ENCODE measurements at places on chromosomes 6 and 20. TPM values are rescaled to one million over a fixed set of nuclear protein-coding genes. Genes with fewer than 3 reads are reported as not detected.
A peak's percentile ranks its signal among the peaks of the same experiment; 100 is the strongest.

DNA sequence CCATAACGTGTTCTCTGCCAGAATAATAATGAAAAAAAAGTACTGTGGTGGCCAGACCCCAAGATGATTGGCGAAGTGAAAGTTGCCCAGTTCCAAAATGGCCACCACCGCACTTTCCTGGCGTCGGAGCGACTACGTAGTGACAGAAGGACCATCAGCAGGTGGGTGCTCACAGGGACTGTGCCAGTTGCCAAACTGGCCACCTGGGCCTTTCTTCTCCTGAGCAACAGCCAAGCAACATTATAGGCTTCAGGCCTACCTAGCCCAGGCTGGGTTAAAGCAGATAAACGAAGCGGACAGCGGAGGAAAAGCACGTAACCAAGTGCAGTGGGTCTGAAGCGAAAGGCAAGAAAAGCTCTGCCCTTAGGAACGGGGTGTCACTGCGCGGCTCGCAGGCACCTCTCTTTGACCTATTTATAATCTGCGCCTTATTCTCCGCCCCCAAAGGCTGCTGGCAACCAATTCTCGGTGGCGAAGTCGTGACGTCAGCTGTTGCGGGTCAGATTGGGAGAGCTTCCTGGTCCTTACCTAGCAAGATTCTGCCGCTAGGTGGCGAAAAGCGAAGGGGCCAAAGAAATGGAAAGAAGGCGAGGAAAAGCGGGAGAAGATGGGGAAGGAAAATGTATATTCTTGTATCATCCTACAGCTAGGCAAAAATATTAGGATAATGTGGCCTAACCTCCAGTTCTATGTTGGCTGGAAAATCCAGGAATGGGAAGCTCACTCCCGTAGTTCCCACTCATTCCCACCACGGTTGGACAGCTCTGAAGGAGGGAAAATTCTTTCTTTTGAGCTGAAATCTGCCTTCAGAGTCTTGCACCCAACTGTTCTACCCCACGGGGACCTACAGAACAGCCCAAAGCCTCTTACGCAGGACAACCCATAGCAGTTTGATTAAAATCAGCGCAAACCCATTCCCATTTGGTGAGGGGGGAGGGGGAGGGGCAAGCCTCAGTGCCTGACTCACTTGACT, 6.9 kb upstream of the MOG start:
- DNase-seq, result peak; percentile 93

DNA sequence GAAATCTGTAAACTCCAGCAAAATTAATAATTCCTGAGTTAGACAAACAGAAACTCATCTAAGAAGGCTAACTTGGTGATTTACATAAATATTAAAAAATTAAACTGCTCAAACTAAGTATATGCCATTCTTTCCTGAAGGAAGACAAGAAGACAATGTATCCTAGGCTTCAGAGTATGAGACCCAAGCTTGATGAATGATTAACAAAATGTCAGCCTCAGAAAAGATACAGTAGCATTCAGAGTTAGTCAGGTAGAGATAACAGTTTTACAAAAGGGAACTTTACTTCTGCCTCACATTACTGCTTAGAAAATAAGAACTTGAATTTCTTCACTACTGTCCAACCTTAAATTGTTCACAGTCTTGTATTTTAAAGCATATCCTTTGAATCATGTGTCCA, 12.0 kb downstream of the CSNK2A1 start:
- no peak for DNase-seq

GRCh38 chr20:44033873-44034272, 119.2 kb downstream of the TOX2 start:
- no peak for DNase-seq

IL20RA gene
- total RNA-seq, result 0.28 TPM
